ENCODE measurements at places on chromosomes 2 and 18.
A peak's percentile ranks its signal among the peaks of the same experiment; 100 is the strongest.

GRCh38 chr2:157508676-157509075, 64.8 kb upstream of the CYTIP start:
- DNase-seq, result no peak

DNA sequence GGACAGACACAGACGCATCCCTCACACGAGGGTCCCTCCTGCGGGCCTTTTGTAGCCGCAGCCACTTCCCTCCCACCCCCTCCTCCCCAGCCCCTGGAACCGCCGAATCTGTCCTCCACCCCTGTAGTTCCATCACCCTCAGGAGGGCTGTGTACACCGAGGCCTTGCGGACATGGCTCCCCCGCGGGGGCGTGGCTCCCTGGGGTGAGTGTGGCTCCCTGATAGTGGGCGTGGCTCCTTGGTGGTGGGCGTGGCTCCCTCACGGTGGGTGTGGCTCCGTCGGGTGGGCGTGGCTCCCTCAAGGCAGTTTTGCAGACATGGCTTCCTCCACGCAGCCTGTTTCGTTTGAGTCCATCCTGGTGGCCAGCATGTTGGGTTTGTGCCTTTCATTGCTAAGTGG, 420.7 kb upstream of the SALL3 start:
- DNase-seq, result no peak

DNA sequence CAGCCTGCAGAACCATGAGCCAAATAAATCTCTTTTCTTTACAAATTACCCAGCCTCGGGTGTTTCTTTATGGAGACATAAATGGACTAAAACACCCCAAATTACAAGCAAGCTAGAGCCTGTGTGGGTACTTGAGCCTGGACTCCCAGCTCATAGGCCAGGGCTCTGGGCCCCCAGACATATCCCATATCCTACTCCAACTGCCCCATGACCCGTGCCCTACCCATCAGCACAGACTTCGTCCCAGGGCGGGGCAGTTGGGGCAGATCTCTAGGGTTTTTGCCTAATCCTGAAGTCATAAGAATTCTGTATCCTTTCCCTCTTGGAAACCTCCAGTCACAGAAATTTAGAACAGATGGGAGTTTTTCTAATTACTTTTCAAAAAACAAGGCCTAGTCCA, 90.7 kb downstream of the DDX1 start:
- no peak for DNase-seq

DNA sequence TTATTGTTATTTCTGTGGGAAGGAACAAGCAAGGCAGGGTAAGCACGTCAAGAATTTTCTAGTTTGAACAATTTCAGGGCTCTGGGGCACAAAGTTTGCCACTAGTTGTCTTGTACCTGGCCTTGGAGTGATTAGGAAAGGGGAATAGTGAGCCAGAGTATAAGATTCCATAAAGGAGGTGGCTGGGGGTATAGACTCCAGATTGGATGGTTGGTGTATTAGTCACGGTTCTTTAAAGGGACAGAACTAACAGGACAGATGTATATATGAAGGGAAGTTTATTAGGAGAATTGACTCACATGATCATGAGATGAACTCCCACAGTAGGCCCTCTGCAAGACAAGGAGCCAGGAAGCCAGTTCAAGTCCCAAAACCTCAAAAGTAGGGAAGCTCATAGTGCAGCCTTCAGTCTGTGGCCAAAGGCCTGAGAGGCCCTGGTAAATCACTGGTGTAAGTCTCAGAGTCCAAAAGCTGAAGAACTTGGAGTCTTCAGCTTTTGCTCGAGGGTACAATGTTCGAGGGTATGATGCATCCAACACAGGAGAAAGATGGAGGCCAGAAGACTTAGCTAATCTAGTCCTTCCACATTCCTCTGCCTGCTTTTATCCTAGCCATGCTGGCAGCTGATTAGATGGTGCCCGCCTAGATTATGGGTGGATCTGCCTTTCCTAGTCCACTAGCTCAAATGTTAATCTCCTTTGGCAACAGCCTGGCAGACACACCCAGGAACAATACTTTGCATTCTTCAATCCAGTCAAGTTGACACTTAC, 31.5 kb upstream of the PTPRM start:
- DNase-seq, result no peak

DNA sequence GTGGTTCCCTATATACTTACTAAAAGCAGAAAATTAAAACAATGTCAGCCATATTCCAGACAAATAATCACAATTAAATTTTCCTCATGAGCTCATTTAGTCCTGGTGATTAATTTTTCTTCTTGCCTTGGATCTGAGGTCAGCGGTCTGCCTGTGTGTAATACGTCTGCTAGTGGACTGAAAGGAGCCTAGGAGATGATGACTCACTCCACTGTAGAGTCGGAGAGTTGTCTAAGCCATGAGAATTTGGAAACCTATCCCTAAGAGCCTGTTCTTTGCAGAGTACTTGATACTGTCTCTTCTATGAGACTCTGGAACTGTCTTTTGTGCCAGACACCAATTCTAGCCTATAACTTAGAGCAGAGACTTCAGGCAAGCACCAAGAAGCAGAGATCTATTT, 94.2 kb upstream of the RAB27B start:
- DNase-seq, result peak; percentile 69

DNA sequence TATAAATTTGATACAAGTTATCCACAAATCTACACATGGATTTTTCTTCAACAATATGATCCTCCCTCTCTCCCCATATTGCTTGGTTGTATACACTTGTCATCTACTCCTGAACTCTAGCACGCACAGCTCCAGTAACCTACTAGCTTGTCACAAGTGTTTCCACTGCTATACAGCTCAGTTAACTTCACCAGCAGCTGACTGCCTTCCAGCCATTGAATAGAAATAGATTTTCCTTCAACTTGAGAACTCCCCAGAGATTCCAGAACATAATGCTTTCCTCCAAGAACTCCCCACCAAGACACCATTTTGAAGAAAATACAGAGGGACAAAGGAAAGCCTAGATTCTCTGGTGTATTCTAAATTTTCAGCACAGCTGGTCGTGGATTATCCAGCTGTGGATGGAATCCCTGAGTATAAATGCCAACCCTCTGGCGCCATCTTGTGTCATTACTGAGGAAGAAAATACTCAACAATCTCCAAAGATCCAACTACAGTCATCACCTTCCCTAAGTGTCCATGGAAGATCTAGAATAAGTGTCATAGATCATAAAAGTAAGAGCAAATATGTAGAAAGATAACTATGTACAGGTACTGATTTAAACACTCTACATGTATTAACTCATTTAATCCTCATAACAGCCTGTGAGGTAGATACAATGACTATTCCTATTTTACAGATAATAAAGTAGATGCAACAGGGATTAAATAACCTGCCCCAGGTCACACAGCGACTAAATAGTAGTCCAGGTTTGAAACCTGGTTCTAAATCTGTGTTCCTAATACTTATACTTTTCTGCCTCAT, 156.7 kb downstream of the ARHGAP28 start:
- DNase-seq, result peak; percentile 41

DNA sequence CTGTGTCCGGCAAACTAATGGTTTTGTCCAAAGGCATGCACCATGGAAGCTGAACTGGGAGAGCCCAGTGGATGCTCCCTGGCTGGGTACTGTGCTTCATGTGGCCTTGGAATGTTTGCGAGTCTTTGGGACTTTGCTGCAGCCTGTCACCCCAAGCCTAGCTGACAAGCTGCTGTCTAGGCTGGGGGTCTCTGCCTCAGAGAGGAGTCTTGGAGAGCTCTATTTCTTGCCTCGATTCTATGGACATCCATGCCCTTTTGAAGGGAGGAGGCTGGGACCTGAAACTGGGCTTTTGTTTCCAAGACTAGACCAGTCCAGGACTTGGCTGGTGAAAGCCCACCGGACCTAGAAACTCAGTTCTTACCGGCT, 1.7 kb downstream of the MARS2 start:
- no peak for DNase-seq

DNA sequence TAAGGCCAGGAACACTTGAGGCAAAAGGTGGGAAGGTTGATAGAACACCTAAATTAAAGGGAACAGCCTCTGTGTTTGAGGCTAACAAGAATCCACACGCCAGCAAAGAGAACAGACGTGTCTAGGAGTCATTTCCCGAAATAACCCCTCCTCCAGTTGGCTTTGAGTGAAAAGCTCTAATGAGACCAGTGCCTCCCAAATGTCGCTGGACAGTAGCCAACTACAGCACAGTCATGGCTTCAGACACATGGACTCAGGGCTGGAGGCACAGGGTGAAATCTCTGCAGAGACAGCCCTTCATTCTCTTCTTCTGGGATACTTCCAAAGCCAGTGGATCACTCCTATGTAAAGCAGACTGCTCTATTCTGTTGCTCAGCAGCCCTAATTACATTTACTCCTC, 49.6 kb downstream of the SOWAHC start:
- peak; percentile 1 for DNase-seq

DNA sequence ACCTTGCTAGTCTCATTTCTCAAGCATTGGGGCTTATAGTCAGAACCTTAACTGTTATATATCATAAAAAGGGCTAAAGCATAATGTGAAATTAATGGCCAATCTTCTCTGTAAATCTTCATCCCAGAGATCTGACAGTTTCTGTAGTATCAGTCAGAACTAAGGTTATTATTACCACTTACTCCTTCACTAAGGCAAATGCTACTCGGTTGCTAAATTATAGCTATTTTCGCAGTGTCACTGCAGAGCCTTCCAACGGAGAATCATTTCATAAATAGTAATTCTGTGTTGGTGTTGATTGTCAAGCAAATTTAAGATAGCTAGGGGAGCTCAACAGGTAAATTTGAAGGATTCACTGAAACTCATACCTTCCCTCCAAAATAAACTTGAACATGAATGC, 258.0 kb downstream of the METTL4 start:
- DNase-seq, result no peak

DNA sequence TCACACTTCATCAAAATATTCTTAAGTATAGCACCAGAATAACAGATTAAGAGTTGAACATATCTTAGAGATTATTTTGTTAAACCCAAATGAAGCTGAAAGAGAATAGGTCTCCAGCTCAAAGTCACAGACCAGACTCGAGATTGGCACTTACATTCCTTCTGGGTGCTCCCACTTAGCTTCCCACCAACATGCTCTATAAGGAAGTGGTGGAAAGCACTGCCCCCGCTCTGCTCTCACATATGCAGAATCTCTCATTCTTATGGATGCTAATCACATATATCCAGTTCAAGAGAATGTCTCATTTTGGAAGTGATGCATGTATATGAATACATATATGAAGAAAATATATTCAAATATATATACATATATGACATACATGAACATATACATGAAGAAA, 71.5 kb upstream of the CD226 start:
- no peak for DNase-seq

DNA sequence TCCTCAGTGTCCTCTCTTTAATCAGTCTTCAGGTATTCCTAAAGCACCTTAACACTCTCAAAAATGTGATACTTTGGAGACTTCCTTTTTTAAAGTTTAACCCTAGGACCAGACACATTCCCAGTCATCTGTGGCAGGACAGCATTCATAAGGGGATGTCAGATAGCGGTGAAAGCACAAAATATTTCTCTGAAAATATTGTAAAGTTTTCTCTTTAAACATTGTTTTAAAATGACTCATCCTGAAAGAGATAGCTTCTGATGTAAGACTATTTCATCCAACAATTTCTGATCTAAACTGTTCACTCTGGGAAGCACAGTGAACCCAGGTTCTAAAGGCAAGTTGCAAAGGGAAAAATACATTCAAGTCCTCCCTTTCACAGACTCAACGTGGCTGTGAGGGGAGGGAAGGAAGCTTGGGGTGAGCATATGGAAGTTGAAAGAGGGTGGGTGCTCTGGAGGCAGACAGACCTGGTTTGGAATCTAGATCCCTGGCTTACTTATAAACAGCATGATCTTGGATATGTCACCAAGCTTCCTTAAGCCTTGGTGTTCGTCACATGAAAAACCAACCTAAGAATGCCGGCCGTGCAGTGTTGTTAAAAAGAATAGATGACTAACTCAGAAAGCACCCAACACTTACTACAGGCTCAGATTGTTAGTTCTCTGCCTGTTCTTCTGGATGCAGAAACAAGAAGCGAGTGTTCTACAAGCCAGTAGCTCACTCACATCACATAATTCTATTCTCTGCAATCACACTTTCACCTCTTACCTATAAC, 12.1 kb downstream of the GALNT14 start:
- DNase-seq, result no peak

DNA sequence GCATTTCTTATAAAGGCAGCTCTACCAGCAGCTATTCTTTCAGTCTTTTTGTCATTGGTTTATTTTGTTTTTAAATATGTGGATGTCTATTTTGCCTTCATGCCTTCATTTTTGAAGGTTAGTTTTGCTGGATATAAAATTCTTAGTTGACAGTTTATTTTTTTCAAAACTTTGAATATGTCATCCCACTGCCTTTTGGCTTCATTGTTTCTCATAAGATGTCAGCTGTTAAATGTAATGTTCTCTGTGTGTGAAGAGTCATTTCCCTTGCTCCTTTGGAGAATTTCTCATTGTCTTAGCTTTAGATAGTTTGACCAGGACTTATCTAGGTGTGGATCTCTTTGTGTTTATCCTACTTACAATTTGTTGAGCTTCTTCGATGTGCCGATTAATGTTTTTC, 213.5 kb downstream of the KIAA1328 start:
- DNase-seq, result no peak

DNA sequence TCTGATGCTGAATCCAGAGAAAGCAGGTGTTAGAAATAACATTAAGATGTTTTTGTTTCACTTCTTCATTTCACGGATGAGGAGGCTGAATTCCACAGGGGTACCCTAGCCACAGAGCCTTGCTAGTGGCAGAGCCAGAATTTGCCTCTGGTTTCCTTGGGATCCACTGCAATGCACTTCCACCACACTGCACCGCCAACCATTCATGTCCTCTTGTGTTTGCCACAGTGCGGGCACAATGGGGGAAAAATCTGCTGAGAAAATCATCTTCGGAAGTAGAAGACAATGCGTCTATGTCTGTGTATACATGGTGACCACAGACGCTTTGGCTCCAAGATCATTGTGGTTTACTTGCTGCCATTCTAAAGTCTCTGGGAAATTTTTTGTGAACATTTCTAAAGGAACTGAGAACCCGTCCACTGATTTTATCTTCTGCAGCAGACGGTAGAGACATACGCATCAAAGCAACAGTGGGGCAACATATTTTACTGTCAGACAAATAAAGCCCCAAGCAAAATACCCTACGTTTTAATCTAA, 14.9 kb downstream of the ICOS start:
- DNase-seq, result no peak

DNA sequence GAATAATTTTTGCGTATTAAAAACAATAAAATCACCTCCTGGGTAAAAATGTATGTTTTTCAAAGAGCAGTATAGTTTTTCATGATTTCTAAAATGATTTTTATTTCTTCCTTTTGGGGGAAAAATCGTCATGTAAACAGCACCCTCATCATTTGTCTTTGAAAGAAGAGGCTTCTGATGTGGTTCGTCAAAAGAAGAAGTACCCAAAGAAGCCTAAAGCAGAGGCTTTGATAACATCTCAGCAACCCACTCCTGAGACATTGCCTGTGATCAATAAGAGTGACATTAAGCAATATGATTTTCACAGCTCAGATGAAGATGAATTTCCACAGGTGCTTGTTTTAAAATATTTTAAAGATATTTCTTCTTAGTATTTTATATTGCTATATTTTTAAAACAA, 110.2 kb upstream of the KIF5C start:
- DNase-seq, result no peak

DNA sequence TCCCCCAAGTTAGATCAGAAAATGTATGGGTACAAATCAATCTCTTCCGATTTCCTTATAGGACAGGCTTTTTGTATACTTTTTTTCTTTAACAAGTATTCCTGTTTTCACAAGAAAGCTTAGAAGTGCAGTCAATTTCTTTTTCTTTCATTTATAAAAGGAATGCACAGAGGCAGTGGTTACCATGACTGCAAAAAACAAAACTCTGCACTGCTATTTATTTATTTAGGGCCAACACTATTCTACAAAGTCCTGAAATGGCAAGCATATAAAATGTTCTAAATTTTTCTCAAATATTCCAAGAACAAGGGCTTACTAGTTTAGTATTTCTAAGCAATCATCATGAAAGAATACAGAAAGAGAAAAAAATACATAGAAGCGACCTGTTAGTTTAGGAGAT, 22.2 kb downstream of the ATAD2B start:
- peak; percentile 20 for DNase-seq

All from amniotic stem cell (primary cell).